ENCODE measurements at places on chromosomes 3 and 15. TPM values are rescaled to one million over a fixed set of nuclear protein-coding genes. Genes with fewer than 3 reads are reported as not detected.

DNA sequence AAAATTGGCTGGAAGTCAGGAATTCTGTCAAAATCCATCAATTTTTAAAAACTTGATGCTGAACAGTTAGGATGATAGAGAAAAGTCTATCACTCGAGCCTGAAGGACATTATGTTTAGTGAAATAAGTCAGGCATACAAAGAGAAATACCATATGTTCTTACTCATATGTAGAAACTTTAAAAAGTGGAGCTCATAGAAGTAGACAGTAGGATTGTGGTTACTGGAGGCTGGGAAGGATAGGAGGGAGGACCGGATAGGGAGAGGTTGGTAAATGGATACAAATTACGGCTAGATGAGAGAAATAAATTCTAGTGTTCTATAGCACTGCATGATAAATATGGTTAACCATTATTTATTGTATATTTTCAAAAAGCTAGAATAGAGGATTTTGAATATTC lies 389.5 kb upstream of the RASGRP1 start:
- no peak for DNase-seq

DNA sequence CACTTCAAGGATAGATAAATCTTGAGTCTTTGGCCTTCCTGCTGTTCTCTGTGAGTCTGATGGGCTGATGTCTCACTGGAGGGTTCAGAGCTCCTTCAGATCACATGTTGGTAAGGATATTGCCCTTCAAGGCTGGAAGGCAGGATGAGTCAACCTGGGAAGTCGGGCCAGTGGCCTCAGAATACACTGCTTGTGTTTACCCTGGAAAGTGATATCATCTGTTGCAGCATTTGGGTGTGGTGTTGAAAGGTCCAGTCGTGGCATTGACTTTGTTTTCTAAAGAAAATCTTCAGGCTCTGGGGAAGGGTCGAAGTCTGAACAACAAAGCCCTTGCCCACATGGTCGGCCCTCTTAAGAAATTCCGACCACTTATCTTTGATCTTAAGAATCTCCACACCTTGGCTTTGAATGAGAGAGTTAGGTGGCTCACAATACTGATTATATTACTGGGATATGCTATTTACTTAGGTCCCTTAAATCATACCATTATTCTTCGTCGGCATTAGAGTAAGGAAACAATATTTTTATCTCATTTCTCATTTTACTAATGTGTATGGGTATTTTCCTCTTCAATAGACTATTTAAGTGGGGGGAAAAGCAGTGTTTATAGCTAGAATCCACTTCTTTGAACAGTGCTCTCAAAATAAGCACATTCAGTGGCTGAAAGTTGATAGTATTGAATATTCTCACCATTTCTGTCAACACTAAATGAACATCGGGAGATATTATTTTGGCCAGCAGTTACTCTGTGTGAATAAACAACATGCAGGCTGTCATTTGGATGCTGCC lies 303.9 kb upstream of the RASGRP1 start:
- no peak for DNase-seq

- peak; percentile 36 for DNase-seq
These were observed 1.1 kb downstream of the PIAS1 start for GRCh38 chr15:68055224-68055705.

- DNase-seq: no peak
These were observed 8.0 kb downstream of the ZBBX start for GRCh38 chr3:167372138-167372537.

The ADAMTSL3 gene
- 5.3 TPM for polyA plus RNA-seq

The CNTN6 gene
- 2.2 TPM for polyA plus RNA-seq
